ENCODE measurements at places on chromosomes 11 and 22. TPM values are rescaled to one million over a fixed set of nuclear protein-coding genes. Genes with fewer than 3 reads are reported as not detected.
A peak's percentile ranks its signal among the peaks of the same experiment; 100 is the strongest.

DNA sequence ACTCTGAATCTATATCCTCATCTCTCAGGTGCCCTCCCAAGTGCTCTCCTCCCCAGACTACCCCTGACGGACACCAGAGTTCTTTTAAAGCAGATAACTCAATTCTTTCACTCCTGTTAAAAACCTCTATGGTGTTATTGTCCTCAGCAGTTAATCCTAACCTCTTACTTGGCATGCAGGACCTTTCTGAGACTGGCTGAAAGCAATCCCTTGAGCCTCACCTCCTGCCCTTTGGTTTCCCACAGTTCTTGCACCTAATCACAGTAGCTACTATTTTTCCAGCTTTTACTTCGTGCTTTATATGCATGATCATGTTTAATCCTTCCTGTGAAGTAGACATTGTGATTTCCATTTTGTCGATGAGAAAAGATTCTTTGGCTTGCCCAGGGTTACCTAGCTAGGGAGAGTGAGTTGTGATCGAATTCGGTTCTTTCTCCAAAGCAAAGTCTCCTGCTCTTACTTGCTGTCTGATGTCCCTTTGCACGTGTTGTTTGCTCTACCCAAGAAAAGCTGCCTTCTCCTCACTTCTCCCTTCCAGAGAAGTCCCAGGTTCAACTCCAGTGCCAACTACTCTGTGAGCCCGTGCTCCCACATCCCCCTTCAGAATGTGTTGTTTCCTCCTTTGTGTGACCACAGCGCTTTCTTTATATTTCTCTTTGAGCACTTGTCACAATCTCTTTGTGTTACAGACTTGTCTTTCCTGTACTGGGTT lies 2.1 kb downstream of the UBE2L3 start:
- H3K36me3 ChIP-seq, result peaks cover 5% of the 10 kb centered on the region
- H3K27ac ChIP-seq, result no peak overlapping the region
- H3K4me3 ChIP-seq, result peak overlapping the region; percentile 79

GRCh38 chr11:16086229-16086819 lies 270.0 kb downstream of the SOX6 start:
- no peak overlapping the region for H3K4me3 ChIP-seq
- H3K4me1 ChIP-seq, result no peaks in the 10 kb centered on the region
- no peaks in the 10 kb centered on the region for H3K27me3 ChIP-seq
- no peak overlapping the region for H3K27ac ChIP-seq
- no peaks in the 10 kb centered on the region for H3K36me3 ChIP-seq

- no peak overlapping the region for H3K27ac ChIP-seq
- no peaks in the 10 kb centered on the region for H3K4me1 ChIP-seq
- peaks cover 11% of the 10 kb centered on the region for H3K27me3 ChIP-seq
Measured at GRCh38 chr11:117916956-117917355, 12.2 kb downstream of the TMPRSS13 start.

DNA sequence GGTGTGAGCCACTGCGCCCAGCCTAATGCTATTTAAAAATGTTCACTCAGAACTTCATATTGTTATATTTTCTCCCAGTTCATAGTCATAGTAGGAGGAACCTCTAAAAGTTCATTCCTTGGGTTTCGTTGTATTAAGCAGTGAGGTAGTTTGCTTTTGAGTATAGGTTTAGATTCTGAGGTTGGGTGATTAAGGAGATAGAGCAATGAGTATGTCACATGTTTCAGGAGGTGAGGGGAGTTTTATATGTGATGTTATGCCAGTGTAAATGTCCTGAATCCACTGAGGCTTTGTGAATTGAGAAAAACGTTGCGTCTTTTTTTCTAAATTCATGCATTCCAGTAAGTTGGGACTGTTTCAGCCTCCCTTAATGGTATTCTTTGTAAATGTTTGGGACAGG lies 4.2 kb downstream of the UBE2L3 start:
- H3K36me3 ChIP-seq, result peaks cover 23% of the 10 kb centered on the region
- no peak overlapping the region for H3K4me3 ChIP-seq
- no peak overlapping the region for H3K27ac ChIP-seq

GRCh38 chr22:23088199-23088604 lies 17.9 kb downstream of the GNAZ start:
- no peak for DNase-seq
- H3K27ac ChIP-seq, result no peak overlapping the region
- no peaks in the 10 kb centered on the region for H3K27me3 ChIP-seq
- no peaks in the 10 kb centered on the region for H3K36me3 ChIP-seq

DNA sequence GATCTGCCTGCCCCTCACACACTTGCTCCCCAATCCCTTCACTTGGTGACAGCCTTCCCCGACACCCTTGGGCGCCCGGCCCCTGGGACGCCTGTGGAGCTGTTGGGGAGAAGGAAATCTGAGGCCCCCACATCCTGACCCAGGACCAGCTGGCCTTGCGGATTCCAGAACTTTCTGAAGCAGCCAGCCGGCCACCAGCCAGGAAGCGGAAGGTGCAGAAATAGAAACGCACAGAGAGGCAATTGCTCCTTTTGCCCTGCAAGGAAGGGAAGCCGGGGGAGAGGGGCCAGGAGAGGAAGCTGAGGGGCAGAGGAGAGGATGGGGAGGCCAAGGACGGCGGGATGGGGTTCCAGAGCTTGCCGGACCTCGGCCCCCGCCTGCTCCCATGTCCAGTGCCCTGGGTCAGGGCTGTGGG lies 66.7 kb upstream of the LINC01488 start:
- no peaks in the 10 kb centered on the region for H3K36me3 ChIP-seq
- no peaks in the 10 kb centered on the region for H3K27me3 ChIP-seq
- H3K27ac ChIP-seq, result no peak overlapping the region
- H3K4me3 ChIP-seq, result no peak overlapping the region
- H3K4me1 ChIP-seq, result no peaks in the 10 kb centered on the region
- no peak for DNase-seq

MAPK11 gene
- polyA plus RNA-seq, result 3.4 TPM

OR1S2 gene
- polyA plus RNA-seq, result not detected

MAPK8IP2 gene
- polyA plus RNA-seq, result 0.31 TPM
